Astrocyte of the spinal cord (primary cell): ENCODE measurements at places on chromosomes 5 and 9.

GRCh38 chr5:57492632-57493031, 10.0 kb upstream of the ACTBL2 start:
- DNase-seq = peak; percentile 36

DNA sequence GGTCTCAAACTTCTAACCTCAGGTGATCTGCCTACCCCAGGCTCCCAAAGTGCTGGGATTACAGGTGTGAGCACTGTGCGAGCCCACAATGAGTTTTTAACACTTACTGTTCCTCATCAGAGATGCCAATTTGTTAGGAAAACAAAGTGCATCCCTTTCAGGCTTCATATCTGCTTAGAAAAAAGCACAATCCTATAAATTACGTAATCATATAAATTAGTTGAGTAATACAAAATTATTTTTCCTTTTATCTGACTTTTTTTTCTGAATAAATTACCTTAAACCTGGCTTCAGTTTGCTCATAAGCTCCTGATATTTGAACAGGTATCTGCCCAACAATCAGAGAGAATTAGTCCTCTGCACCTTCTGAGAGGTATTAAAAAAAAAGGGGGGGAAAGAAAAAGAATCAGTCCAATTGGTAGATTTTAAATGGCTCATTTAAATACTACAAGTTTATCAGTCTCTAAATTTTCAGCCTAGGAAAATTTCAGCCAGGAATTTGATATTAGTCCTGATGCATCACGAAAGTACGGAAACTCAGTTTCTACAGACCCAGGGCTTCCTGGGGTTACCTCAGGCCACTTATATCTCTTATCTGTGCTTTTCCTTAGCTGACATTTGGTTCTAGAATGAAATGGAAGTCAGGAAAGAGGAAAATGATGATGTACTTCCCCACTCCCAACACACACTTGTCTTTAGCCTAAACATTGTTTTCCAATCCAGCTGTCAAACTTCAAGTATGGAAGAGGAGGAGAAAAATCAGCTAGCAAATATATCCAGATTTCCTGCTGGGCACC, 26.8 kb downstream of the ITGA1 start:
- DNase-seq = no peak

GRCh38 chr9:113219969-113220368, 1.1 kb downstream of the FKBP15 start:
- DNase-seq = peak; percentile 54

GRCh38 chr5:95029569-95030366, 255.1 kb downstream of the MCTP1 start:
- DNase-seq = no peak

DNA sequence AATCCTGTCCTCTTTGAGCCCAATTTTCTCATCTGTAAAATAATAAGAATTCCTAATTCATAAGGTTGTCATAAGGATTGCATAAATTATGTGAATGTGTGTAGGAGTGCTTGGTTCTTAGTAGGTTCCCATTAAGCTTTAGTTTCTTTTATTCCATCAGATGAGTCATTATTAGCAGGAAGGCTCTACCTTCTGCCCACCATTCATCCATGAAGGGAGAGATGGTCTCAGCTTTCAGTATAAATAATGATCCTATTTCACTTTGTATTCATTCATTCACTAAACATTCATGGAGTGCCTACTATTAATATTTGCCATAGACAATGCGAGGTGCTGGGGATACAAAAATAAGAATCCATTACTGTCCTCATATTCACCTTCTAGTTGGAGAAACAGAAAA, 3.0 kb downstream of the CMYA5 start:
- DNase-seq = no peak

DNA sequence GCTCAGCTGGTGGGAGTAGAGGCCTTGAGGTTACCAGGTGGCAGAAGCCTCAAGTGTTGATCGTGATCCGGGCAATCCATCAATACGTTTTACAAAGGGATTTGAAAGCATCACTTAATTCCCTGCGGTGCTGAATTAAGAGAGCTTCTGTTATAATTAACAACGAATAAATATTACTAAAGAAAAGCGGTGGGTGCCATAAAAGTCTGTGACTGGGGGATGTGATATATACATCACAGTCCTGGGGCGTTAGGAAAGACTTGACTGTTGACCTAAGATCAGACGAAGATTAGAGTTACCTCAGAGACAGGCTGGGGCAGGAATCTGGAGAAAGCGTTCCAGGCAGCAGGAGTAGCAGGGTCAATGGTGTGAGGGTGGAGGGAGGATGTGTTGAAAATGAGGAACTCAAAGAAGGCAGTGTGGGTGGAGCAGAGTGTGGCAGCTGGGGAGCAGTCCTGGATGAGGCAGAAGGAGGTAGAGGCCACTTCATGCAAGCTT, 6.7 kb upstream of the C5orf63 start:
- no peak for DNase-seq
